Natural killer cell treated with Interleukin-12 subunit alpha and Interleukin-12 subunit beta and Interleukin-15 and Interleukin-18, amount 100 ng/mL, for 72 hours (primary cell): ENCODE measurements at places on chromosomes 7 and 10. TPM values are rescaled to one million over a fixed set of nuclear protein-coding genes. Genes with fewer than 3 reads are reported as not detected.

ZFYVE27 gene
- 59.6 TPM for total RNA-seq

CRHR2 gene
- not detected for total RNA-seq

LRRC4 gene
- total RNA-seq, result not detected

HECW1 gene
- not detected for total RNA-seq

HELLS gene
- 251 TPM for total RNA-seq

PRF1 gene
- total RNA-seq, result 1,157 TPM

WIPF3 gene
- not detected for total RNA-seq

AKR1D1 gene
- total RNA-seq, result not detected

DNA sequence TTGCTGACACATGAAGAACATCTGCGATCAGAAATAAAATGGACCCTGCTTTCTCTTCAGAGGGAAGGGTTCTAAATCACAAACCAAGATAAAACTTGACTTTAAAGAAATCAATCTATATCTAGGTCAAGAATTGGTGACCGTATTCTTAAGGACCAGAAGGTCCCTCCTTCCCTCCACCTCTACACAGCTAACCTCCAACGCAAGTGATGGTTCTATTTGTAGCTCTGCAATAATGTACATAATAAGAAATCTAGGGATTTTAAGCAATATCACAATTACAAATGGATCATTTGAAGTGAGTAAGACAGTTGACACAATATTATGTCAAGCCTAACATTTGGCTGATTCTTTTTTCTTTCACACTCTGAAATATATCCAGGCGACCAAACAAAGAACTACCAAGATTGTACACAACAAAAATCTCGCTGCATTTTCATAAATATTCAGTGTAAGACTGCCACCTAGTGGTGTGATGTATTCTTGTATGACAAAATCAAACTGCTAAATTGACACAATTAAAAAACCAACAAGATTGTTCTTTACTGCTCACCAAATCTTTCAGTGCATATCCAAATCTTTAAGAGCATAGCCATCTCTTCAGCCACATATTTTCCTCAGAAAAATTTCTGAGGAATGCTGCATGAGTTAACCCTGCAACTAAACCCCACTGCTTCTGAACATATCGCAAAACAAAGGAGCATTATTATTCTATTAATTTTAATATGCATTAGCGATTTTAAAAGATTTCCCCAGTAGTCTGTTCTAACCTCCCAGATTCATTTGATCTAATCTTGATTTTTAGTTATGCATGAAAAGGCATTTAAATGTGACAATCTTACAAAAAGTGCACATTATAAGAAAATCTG is 44.5 kb downstream of the ICA1 start:
- no peak overlapping the region for H3K4me3 ChIP-seq
- H3K27ac ChIP-seq, result no peak overlapping the region
- H3K27me3 ChIP-seq, result peaks cover 7% of the 10 kb centered on the region
- DNase-seq, result no peak
- H3K36me3 ChIP-seq, result no peaks in the 10 kb centered on the region

- no peak overlapping the region for H3K4me3 ChIP-seq
- no peaks in the 10 kb centered on the region for H3K36me3 ChIP-seq
These were observed 75.9 kb downstream of the ICA1 start for GRCh38 chr7:8185926-8186683.

GRCh38 chr7:5704534-5704922 is 76.9 kb downstream of the RNF216 start:
- H3K4me1 ChIP-seq, result peaks cover 39% of the 10 kb centered on the region
- no peak overlapping the region for H3K27ac ChIP-seq
- peak; percentile 69 for DNase-seq
- no peaks in the 10 kb centered on the region for H3K27me3 ChIP-seq
- H3K36me3 ChIP-seq, result peaks cover 14% of the 10 kb centered on the region
- no peak overlapping the region for H3K4me3 ChIP-seq

GRCh38 chr7:146423446-146423845 is 306.8 kb downstream of the CNTNAP2 start:
- H3K36me3 ChIP-seq, result no peaks in the 10 kb centered on the region
- H3K4me1 ChIP-seq, result no peaks in the 10 kb centered on the region
- H3K27me3 ChIP-seq, result no peaks in the 10 kb centered on the region
- no peak for DNase-seq
- H3K27ac ChIP-seq, result no peak overlapping the region
